Activated T-cell treated with anti-CD3 and anti-CD28 coated beads for 24 hours (primary cell): ENCODE measurements at places on chromosomes 5 and 9.

- DNase-seq = peak; percentile 48
These were observed 2.4 kb downstream of the CARD19 start for GRCh38 chr9:93098236-93098946.

DNA sequence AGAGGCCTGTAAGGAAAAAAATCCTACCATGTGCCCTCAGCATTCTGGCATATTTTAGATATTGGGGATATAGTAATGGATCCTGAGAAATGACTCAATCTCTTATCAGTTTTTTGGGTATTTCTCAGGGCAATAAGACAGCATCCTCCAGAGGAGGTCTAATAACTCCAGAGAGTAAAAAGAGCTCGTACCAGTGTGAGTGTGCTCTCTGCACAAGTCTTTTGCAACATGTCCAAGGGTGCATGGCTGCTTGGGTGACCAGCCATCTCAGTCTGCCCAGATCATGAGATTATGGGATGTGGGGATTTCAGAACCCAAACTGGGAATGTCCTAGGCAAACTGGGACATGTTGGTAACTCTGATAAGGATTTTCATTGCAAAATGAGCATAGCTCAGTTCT, 15.3 kb downstream of the ASPN start:
- no peak for DNase-seq

- no peak for DNase-seq
These were observed 91.4 kb downstream of the SLC12A2 start for GRCh38 chr5:128174951-128175350.

- no peak for DNase-seq
These were observed 54.7 kb downstream of the GAS1 start for GRCh38 chr9:86892576-86892975.

- no peak for DNase-seq
These were observed 21.2 kb downstream of the ANXA1 start for GRCh38 chr9:73172901-73173215.

- DNase-seq = no peak
These were observed 69.2 kb downstream of the CDH18 start for GRCh38 chr5:19918780-19919179.

- DNase-seq = no peak
These were observed 226.4 kb downstream of the TRIM32 start for GRCh38 chr9:116913536-116913935.

DNA sequence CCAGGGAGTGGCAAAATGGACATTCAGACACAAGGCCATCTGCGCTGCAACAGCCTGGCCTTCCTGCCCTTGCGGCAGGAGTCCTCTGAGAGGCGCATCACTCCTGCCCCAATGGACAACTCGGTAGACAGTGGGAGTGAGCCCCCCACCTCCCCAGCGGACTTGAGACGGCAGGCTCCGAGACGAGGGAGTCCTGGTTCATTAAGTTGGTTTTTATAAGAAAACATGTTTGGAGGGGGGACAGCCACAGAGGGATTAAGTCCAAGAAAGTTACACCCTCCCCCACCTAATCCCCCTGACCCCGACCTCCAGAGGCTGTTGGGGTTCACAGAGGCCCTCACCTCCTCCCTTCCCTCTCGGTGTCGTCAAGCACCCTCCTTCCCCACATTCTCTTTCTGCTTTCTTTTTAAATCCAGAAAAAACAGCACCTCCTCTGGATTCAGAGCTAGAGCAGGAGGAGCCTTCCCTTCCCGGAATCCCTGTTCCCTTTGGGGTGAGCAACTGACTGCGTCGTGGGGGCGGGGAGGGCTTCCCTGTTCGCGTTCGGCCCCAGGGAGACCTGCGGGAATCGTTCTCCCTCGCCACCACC, 1.8 kb upstream of the EGR1 start:
- DNase-seq = no peak

- DNase-seq = no peak
These were observed 87.7 kb downstream of the MACIR start for GRCh38 chr5:103346162-103346748.

GRCh38 chr5:16570121-16570815, 46.5 kb downstream of the RETREG1 start:
- DNase-seq = no peak

- DNase-seq = no peak
These were observed 91.9 kb downstream of the MARCHF3 start for GRCh38 chr5:126938466-126938865.

DNA sequence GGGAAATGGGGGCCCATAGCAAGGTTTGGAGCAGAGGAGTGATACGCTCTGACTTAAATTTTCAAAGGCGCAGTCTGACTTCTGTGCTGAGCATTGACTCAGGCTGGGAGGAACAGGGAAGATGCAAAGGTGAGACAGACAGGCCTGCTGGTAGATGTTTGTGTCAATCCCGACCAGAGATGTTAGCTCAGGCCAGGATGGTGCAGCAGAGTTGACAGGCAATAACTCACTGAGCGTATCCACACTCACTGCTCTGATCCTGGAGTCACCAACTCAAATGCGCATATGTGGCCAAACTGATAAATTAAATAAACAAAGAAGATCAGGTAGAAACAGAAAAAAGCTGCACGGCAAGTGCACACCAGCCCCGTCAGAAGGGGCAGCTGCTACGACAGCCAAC, 95.3 kb downstream of the SPOCK1 start:
- no peak for DNase-seq

DNA sequence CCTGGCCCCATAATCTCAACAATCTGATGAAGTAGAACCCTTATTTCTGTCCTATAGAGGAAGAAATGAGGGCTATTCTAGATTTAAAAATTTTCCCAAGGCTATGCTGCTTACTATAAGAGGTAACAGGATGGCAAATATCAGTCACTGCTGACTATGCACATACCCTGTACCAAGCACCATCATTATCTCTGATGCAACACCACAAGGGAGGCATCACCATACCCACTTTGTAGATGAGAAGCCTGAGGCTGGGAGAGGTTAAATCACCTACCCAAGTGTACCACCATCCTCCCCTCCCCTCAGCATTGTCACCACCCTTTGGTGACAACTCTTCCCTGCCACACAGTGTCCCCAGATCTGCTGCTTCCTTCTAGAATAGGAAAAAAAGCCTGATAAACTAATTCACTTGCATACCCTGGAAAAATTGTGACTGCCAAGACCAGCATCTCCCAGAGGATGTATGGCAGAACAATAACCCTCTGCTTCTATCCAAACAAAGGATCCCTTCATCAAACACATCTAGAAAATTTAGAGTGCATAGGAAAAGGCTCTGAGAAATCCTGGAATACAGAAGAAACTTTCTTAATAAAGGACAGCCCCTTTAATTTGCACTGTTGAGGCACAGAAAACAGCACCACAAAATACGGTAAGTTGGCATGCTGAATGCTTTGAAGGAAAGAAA, 48.3 kb downstream of the PRRC1 start:
- DNase-seq = no peak

DNA sequence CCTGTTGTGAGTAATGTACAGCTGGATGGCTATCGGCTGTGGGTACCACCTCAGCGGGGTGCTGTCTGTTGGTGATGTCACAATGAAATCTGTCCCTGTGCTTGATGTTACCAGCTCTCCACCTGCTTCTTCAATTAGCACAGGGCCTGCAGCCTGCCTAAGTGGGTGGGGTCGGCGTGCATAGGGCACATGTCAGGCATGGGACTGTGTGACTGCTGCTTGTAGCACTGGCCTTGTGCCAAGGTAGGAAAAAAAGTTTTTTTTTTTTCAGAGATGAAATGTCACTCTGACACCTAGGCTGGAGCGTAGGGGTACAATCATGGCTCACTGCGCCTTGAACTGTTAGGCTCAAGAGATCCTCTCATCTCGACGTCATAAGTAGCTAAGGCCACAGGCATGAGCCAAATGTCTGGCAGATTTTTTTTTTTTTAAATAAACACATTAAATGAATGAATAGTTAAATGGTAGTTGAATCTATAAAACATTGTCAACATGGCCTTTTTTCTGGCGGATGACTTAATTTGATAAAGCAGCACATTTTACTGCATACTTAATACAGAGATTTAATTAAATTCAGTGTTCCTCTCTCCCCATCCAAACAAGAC, 222.5 kb downstream of the NXNL2 start:
- DNase-seq = no peak

- DNase-seq = no peak
These were observed 117.7 kb downstream of the MRPL36 start for GRCh38 chr5:1681955-1682354.

DNA sequence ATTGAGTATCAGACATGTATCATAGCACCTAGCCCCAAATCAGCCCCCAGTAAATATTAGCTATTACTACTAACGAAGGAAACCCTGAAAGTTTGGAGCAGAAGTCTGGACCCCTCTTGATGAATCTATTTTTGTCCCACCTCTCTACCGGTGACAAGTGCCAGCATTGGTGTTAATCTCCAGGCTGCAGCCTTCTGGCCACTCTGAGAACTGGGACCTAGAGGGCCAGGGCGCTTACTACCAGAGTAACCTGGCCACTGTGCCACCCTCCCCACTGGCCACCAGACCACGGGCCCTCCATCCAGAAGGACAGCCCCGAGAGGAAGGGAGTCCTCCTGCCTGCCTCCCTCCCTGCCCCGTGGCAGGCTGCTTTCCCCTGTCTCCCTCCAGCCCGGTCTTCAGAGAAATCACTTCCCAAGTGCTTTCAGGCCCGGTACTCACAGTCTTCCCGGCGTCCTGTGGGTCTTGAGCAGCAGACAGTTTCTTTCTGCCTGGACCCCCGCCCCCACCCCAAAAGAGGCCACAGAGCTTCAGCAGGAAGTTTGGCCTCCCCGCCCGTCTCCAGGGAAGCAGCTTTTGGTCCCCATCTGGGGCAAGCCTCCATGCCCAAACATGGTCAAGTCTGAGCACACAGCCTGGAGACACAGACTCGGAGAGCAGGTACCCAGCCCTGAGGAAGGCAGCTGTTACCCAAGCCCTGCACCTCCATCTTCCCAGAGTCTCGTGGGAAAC, at the start of gene KCNMB1:
KCNMB1 (minus strand) TSS at position 550 of the 732 bp plus-strand sequence. CDS start 3,920 bp downstream, outside the sequence.
- no peak for DNase-seq

- DNase-seq = no peak
These were observed 144.4 kb upstream of the MAP3K1 start for GRCh38 chr5:56670916-56671315.

DNA sequence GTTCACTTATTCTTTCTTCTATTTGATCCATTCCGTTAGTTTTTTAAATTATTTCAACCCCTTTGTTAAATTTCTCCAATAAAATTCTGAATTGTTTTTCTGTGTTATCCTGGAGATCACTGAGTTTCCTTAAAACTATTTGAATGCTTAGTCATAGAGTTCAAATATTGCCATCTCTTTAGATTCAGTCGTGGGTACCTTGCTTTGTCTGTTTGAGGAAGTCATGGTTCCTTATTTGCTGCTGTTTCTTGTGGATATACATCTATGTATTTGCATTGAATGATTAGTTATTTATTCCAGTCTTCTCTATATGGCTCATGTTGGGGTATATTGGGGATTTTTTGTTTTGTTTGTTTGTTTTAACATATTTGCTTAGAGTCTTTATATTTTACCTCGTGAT, 80.6 kb downstream of the HINT1 start:
- no peak for DNase-seq

- no peak for DNase-seq
These were observed 53.4 kb downstream of the SLC22A5 start for GRCh38 chr5:132422720-132423437.

- no peak for DNase-seq
These were observed 52.3 kb downstream of the ZNF622 start for GRCh38 chr5:16413166-16413860.

- no peak for DNase-seq
These were observed 421.8 kb downstream of the ACTL7B start for GRCh38 chr9:108434036-108434435.

DNA sequence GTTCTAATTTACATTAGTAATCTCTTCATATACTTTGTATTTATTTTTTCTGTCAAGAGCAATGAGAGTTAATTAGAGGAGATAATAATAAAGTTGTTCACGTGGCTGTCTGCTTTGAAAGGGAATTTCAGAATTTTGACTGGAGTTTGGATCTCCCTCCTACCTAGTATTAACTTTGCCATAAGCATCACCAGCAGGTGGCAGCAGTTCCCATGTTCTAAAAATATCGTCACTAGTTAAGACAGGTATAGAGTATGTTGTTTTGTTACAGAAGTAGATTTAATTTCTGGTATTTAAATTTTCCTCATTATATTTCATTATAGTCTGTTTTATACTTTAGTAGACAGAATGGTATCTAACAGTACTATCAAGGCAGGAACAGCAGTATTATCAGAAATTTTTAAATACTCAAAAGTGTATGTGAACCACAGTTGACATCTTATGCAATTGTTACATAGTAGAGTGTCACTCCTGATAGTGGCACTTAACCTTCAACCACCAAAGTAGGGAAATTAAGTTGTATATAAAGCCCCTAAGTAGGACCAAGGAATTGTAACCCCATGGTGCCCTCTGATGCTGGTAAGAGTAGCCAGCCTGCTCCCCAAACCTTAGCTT, 20.4 kb downstream of the GNPDA1 start:
- peak; percentile 71 for DNase-seq

DNA sequence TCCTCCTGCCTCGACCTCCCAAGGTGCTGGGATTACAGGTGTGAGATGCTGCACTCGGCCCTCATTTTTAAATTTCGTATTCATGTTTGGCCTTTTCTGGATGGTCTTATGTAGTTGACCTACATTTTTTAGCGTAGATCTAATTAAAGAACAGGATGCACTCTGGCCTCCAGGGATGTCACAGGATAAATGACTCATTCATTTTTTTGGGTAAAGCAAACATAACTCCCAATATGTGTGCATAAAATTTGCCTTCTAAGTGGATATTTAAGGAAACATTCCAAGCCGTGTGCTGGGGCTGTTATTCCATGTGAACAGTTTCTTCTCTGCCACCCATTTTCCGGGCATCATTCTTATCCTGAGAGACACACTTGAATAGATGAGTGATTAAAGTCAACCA, 501.6 kb downstream of the IRX1 start:
- DNase-seq = no peak

GRCh38 chr5:44389823-44390143, 563 bp upstream of the FGF10 start:
- DNase-seq = no peak

- DNase-seq = no peak
These were observed 41.9 kb upstream of the ITGA2 start for GRCh38 chr5:52947208-52947607.

DNA sequence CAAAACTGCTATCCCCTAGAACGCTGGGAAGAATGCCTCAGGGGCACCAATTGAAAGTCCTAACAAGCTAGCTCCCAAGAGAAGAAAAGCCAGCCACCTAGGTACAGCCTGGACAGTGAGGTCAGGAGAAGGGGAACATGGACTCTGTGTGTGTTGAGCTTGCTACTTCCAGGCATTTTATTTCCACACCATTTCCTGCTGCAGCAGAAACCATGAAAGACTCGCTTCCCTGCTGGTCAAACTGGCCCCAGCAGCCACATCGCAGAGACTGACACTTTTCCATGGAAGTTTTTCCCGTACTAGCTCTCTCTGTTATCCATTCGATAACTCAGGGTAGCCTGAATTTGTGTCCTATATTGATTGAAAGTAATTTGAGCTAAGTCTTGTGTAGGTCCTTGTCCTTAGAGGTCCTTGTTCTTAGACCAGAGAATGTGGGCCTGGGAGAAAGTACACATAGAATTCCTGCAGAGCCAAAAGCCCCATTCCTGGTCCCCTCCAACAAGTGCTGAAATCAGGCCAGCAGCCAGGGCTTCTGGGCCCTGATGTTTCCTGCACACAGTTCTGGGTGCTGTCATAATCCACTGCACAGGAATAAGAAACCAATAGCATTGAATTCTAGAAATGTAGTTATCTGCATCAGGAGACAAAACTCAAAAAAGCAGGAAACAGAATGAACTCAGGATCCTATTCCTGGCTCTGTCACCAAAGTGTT, 96.6 kb downstream of the BRINP1 start:
- DNase-seq = no peak

- no peak for DNase-seq
These were observed 19.5 kb downstream of the MARCHF6 start for GRCh38 chr5:10372726-10373709.
